ENCODE measurements at places on chromosomes 1 and 21. TPM values are rescaled to one million over a fixed set of nuclear protein-coding genes. Genes with fewer than 3 reads are reported as not detected.

RHD gene
- not detected for total RNA-seq

LCE1F gene
- total RNA-seq = not detected

C1QA gene
- total RNA-seq = not detected

RGS1 gene
- 12.0 TPM for total RNA-seq

IL23R gene
- total RNA-seq = 7.1 TPM

AMY1A gene
- total RNA-seq = not detected

SELENON gene
- 33.5 TPM for total RNA-seq

ACOT11 gene
- total RNA-seq = 2.0 TPM

PLA2G4A gene
- 0.62 TPM for total RNA-seq

SKI gene
- total RNA-seq = 34.0 TPM

ADAMTS5 gene
- not detected for total RNA-seq

DNA sequence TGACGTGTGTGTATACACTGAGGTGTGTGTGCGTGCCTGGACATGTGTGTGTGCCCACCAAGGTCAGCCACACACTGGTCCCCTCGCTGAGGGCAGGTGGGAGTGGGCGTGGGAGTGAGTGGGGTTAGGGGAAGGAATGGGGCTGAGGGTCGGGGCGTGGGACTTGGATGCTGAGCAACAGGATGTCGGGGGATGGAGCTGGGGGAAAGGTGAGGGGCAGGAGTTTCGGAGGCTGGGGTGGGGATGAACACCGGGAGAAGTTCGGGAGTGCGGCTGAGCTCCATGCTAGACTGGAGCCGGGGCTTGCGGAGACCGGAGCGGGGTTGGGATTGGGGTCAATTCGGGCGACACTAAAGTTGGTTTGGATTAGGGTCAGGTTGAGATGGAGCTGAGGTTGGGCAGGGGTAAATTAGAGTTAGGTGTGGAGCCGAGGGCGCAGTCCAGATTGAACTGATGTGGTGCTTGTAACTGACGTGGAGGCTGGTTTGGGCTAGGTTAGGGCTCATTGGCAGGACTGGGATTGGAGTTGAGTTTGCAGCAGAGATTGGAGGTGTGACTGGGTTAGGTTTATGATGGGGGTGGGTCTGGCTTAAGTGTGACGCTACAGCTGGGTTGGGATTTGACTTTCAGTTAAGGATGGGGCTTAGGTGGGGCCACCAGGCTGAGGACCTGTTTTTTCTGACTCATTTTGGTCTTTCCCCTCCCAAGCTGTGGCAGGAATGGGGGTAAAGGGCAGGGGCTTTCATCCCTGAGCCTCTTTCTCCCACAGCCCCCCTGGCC, 3.3 kb upstream of the GUCA2A start:
- no peak for DNase-seq

GRCh38 chr1:19315378-19316198, 3.5 kb downstream of the SLC66A1 start:
- no peak for DNase-seq

DNA sequence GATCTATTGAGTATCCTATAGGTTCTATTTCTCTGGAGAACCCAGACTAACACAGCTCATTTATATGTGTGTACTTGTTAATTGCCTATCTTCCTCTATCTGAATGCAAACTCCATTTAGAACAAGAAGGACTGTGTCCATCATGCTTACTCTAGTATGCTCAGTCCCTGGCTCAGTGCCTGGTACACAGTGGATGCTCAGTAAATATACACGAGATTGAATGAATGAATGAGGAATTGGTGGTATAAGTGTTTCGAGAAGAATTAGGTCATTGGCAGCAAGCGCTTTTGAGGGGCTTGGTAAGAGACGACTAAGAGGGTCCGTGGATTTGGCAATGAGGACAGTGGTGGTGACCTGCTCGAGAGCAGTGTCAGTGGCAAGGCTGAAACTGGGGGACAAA, 112.5 kb downstream of the CSMD2 start:
- DNase-seq = no peak

DNA sequence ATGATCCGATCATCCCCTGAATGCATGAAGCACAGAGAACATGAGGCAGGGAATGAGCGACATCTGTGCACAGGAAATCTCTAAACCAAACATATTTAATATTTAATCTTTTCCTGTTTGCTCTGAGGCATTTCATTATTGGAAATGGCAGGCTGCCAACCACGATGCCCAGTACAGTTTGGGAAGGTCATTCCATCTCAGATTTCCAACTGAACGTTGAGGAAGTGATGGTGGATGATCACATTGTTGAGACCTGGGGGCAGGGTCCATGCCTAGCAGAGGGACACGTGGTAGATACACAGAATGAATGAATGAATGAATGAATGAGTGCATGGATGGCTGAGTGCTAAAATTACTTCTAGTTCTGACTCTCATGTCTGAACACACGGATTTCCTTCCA, 15.9 kb upstream of the FASLG start:
- no peak for DNase-seq

DNA sequence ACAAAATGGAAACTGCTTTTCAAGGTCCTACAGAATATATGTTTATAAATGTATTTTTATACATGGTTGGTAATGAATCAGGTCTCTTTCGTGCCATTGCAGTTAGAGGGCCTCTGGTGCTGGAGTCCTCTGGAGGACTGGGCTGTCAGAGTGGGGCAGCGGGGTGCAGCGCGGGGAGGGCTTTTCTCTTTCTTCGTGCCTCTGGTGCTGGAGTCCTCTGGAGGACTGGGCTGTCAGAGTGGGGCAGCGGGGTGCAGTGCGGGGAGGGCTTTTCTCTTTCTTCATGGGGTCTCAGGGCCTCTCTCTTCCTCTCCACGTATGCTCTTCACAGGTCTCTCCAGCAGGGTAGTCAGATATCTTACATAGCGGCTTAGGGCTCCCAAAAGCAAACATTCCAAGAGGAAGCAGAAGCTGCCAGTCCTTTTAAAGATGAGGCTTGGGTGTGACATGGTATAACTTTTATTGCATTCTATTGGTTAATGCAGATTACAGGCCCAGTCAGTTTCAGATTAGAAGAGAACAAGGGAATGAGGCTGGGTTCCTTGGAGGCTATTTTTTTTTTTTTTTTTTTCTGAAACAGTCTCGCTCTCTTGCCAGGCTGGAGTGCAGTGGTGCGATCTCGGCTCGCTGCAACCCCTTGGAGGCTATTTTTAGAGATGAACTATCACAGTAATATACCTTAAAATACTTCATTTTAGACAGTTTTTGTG, 13.1 kb downstream of the SDCCAG8 start:
- no peak for DNase-seq

- no peak for DNase-seq
Measured at GRCh38 chr1:194447636-194448035, 1261.2 kb upstream of the B3GALT2 start.

- DNase-seq = no peak
Measured at GRCh38 chr1:25586181-25586588, 30.4 kb upstream of the MAN1C1 start.

DNA sequence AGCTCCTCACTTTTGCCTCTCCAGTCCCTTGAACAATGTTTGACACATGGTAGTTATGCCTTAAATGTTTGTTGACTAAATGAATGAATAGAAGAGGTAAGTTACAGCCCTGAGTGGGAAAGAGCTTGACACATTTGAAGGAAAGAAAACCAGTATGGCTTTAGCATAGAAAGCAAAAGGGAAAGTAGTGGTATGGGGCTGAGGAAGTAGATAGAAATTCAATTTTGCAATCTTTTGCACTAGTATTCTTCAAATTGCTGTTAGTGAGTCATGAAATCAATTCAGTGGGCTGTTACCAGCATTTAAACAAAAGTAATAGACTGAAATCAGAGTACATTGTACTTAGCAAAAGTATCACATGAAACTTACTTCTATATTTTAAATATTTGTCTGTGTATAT, 21.1 kb downstream of the PLA2G4A start:
- no peak for DNase-seq

DNA sequence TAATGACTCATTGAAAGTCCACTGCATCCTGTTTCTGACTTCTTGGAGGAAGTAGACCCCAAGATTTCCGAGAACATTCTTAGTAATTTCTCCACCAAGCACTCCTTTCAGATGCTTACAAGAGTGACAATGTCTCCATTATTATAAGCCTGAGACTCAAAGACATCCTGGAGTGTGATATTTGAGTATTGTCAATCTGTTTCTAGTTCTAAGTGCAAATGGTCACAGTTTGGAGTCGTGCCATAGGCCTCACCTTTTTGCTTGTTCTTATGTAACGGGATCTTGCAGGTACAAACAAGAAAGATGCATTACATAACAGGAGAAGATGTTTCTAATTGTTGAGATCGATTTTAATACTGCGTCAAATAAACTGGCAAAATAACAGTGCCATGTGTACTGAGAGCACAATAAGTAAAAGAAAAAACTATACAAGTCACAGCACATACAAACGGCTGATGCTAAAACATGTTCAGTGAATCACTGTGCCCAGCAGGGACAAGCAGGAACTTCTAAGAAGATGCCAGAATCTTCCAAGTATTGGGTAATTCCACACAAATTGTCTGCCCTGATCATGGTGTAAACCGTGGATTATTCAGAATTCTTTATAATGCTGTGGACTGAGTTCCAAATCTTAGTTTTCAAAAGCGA, 54.1 kb downstream of the CD2 start:
- DNase-seq = no peak

- no peak for DNase-seq
Measured at GRCh38 chr1:208201229-208201628, 43.0 kb downstream of the PLXNA2 start.

DNA sequence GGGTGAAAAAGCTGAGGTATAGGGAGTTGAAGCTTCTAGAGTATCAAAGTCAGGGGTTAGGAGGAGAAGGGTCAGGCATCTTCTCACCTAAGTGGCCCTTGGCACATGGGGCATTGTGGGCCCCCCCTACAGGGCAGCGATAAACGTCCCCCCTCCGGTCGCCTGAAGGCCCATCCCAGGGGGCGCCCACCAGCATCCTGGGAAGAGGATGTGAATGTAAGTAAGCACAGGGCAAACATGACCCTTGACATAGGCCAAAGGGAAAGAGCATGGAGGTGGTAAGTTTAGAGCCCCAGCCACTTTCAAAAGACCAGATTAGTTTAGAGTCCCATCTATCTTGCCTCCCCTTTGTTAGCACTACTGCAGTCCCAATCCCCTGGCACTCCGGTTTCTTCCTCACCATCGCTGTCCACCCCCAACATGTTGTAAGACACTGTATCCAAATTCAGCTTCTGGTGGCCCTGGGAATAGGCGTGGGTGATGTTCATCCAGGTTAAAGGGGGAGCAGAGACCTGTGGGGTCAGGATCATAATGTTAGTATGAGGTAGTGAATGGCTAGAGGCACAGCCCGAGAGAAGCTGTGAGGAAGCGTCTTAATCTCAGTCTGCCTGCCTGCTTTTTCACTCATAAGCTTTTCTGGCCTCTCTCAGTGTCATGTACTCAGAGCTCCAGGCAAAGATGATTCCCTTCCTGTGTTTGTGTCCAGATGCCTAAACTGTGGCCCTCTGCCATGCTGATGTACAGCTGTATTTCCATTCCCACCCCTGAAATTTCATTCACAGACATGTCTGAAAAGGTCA, 2.7 kb downstream of the ITGA10 start:
- DNase-seq = no peak

GRCh38 chr1:15094719-15095495, 58.6 kb upstream of the TMEM51 start:
- no peak for DNase-seq

GRCh38 chr1:46131712-46132528, 509 bp downstream of the PIK3R3 start:
- DNase-seq = peak; percentile 59

GRCh38 chr1:36845802-36846201, 188.5 kb downstream of the GRIK3 start:
- no peak for DNase-seq

GRCh38 chr1:230282157-230282556, 144.0 kb downstream of the PGBD5 start:
- peak; percentile 15 for DNase-seq

- DNase-seq = no peak
Measured at GRCh38 chr1:91797164-91797563, 88.8 kb downstream of the TGFBR3 start.

DNA sequence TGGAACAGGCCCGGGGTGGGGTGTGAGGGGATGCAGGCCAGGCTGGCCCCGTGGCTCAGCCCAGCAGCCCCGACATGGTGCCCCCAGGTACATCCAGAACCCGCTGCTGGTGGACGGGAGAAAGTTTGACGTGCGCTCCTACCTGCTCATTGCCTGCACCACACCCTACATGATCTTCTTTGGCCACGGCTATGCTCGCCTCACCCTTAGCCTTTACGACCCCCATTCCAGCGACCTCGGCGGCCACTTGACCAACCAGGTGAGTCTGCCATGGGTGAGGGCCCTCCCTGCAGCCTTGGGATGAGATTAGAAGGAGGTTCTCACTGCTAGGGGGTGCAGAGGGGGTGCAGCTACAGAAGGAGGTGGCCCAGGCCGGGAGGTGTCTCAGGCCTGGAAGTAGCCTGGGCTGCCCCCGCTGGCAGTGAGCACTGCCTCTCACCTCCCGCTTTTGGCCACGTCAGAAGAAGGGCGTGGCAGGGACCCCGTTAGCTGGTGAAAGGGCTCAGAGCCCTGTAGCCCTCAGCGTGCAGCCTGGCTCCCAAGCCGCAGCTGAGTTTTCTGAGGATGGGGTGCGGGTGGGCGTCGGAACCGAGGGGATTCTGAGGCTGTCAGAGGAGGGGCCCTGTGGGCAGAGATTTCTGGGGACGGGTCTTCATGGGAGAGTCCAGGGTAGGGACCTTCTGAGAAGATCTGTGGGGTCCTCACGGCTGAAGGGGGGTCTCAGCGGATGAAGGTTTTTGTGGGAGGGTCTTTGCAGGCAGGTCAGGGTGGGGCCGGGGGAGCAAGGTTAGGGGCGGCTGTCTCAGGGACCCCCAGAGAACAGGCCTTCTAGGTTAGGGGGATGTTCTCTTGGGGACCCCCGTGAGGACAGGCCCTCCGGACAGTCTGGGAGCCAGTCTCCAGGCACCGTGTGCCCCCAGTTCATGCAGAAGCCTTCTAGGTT, 10.4 kb downstream of the TTLL10 start:
- DNase-seq = no peak

GRCh38 chr1:150015651-150016131, 5.2 kb upstream of the OTUD7B start:
- no peak for DNase-seq

Data from activated CD4-positive, alpha-beta T cell treated with anti-CD3 and anti-CD28 coated beads for 36 hours (primary cell).